SJSA1 (cell line): ENCODE measurements at places on chromosomes 7 and 10. TPM values are rescaled to one million over a fixed set of nuclear protein-coding genes. Genes with fewer than 3 reads are reported as not detected.

DNA sequence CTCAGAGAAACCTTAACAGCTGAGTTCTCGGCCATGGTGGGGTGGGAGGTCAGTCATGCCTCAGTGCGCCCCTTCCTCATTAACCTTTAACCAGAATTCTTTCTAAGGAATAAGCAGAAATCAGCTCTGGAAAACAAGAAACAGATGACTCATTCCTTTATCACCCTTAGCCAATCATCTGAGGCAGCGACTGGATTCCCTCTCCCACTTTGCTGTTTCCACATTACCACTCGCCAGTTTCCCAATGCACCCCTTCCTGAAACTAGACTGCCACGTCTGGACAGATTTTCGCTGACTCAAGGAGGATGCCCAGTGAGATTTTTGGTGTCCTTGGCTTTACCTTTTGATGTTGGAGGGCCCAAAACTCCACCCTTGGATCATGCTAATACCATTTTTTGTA is 223.8 kb downstream of the PLXDC2 start:
- no peak for DNase-seq

DNA sequence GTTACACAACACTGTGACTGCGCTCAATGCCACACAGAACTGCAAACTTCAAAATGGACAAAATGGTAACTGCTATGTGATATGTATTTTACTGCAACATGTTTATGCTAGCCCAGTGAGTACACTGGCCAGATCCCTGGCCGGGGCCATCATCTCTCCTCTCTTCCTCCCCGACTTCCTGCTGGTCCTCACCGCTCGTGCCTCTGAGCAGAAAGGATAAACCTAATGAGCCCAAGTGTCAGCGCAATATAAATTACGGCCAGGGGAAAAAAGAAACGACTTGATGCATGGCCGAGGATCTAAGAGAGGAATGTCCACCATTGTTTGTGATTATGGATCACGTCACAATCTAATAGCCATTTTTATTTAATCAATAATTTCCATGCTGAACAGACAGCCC is 225.2 kb downstream of the GLI3 start:
- DNase-seq: no peak

GRCh38 chr10:118471863-118472262 is 123.6 kb downstream of the PRLHR start:
- DNase-seq: peak; percentile 51

DNA sequence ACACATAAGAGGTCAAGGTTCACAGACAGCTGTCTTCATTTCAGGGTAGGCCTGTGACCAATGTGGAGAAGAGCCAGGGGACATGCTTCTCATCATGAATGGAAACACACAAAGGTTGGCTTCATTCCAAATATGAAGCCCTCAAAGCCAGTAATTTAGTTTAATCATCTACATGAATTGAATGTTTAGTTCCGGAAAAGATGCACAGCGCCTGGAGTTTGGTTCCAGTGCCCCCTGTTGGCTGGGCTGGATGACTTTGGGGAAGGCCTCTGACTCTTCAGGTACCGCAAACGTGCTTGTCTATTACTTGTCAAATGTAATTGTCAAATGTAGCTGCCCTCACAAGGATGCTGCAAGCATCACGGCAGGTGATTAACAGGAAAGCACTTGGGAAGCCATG is 130.7 kb downstream of the ADRA2A start:
- DNase-seq: no peak

DNA sequence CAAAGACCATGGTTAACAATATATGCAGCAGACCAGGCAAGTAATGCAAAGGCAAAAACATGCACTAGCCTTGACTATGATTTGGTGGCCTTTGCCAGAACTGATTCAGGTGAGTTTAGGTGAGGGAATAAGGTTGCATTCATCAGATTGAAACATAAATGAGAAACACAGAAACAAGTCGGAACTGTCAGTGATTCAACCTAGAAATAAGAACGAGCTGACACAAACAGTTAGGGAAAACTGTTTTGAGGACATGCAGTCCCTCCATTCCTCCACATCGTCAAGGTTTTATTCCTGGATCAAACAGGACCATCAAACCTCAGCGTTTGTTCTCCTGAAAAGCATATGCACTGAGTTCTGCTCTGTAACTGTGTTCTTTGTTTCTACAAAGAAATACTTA is 1.8 kb downstream of the ZNF248 start:
- DNase-seq: no peak

- no peak for DNase-seq
These were observed 18.8 kb downstream of the VSIR start for GRCh38 chr10:71754562-71754961.

DNA sequence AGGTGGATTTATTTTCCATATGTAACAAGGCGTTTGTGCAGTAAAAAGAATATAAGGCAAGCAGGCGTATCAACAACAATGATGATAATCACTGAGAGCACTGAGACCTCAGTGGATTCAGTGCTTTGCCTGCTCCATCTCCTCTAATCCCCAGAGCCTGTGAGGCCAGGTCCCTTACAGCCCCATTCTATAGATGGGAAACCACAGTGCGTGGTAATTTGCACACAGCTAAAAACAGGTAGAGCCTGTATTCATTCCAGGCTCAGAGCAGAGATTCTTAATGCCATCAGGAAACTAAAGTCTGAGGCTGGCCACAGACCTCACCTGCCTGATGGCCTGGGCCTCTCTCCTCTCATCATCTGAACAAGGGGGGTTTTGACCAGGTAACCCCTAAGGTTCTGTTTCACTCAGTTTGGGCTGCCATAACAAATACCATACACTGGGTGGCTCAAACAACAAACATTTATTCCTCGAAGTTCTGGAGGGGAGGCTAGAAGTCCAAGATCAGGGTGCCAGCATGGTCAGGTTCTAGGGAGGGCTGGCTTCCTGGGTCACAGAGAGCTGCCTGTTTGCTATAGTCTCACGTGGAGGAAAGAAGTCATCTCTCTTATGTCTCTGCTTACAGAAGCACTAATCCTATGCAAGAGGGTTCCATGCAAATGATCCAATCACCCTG is 10.3 kb upstream of the RASSF4 start:
- no peak for DNase-seq

GRCh38 chr7:118626739-118627138 is 402.2 kb downstream of the ANKRD7 start:
- DNase-seq: no peak

- no peak for DNase-seq
These were observed 163.2 kb downstream of the TCF7L2 start for GRCh38 chr10:113113241-113113640.

DNA sequence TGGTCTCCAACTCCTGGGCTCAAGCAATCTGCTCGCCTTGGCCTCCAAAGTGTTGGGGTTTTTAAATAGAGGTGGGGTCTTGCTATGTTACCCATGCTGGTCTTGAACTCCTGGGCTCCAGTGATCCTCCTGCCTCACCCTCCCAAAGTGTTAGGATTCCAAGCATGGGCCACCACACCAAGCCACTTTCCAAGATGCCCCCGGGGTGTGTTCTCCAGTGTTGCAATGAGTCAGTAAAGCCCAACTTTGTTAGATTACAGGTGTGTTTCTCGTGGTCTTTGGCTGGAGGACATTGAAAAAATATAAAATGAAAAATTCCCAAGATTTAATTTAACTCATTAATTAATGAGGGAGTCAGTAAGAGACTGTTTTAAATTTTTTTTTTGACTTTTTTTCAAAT is 29.2 kb downstream of the TACR2 start:
- DNase-seq: no peak

GRCh38 chr10:13233358-13233757 is 816 bp downstream of the UCMA start:
- no peak for DNase-seq

DNA sequence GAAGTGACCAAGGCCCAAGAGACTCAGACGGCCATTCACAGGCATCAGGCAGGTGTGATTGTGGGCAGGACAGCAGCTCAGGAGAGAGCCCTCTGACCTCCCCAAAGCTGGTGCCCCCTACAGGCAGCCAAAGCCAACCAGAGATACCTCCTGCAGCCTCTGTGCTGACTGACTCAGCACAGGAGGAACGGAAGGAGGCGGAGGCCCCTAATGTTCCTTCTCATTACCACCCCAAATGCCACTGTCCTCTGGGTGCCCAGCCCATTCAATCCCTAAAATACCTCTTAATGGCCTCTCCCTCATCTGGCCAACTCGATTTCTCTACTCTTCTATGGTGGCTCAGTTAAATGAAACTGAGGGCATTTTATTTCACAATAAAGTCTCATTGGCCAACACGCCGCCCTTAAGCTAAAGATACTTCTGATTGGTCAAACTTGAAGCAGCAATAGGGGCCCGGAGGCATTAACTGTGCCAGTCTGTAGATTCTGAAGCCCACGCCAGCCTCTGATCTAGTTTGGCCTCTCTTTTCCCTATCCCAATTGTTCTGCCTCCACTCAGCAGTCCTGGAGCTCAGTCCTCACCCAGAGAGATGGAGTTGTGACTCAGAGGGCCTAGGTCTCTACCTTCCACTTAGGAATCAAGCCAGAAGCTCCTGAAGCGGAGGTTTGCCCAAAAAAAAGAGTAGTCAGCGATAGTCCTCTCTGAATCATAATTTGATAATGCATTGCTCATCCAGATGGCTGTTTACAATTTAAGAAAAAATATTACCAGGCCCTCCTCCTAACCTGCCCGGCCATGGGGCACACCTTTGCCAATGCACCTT is 1.2 kb downstream of the CYREN start:
- peak; percentile 34 for DNase-seq

- DNase-seq: peak; percentile 69
These were observed 254.3 kb upstream of the CACNA2D1 start for GRCh38 chr7:82697897-82698296.

DNA sequence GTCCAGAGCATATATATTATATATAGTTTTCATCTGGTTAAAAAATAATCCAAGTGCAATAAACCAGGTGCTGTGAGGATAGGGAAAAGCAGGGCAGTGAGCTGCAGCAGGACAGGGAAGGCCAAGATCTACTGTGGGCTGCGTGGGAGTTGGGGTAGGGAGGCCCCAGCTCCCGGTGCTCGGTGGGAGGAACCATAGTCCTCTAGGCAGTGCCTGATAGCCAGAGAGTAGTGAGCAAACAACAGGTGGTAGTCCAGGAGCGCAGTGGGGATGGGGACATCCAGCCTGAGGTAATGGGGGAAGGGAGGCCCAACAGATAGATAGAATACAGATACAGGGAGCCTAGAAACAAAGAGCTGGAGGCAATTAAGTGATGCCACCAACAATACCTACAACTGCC is 4.1 kb upstream of the BMPR1A start:
- DNase-seq: no peak

- DNase-seq: no peak
These were observed 13.1 kb upstream of the IMPDH1 start for GRCh38 chr7:128422842-128423241.

- DNase-seq: no peak
These were observed 218.7 kb downstream of the ABCA13 start for GRCh38 chr7:48389977-48390376.

DNA sequence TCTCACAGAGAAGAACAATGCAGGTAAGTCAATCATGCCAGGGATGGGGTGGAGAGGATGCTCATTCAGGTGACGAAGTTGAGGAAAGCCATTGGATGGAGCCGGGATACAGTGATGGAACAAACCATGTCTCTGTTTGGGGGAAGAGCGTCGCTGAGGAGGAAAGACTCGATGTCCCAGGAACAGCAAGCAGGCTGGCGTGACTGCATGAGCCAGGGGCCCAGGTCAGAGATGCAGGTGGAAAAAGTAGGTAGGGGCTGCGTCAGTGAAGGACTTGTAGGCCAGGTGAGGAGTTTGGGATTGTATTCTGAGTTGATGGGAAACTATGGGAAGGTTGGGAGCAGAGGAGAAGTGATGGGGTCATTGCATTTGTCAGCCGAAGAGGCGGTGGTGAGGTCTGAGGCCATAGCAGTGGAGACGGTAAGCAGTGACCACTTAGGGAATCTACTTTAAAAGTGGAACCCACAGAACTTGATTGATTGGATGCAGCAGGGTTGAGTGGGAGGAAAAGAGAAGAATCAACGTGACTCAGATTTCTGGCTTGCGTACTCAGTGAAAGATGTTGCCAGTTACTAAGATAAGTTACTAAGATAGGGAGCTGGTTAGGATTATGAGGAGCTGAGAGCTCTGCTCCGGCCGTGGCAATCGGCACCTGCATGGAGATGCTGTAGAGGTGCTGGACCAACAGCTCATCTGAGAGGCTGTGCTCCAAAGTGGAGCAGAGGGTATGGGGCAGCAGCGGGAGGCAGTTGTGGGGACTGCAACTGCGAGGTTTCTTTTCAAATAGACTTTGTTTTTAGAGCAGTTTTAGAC is 12.5 kb upstream of the IL2RA start:
- no peak for DNase-seq

DNA sequence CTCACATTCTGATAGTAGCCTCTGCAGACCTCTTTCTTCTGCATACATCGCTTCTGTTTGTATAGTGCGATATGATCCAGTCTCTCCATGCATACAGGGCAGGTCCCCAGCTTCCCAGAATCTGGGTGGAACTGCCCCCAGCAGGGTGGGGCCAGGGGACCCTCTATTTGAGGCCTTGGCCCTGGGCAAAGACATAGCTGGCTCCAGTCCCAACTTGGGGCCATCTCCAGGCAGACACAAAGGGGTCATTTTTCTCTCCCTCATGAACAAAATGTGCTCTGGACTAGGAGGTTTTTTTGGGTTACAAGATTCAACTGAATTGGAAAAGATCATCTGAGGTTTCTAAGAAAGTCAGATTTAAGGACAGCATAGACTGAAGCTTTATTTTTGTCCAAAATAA is 21.1 kb upstream of the HSPA12A start:
- no peak for DNase-seq

GRCh38 chr7:124462249-124462648 is 303.3 kb downstream of the GPR37 start:
- DNase-seq: no peak

DNA sequence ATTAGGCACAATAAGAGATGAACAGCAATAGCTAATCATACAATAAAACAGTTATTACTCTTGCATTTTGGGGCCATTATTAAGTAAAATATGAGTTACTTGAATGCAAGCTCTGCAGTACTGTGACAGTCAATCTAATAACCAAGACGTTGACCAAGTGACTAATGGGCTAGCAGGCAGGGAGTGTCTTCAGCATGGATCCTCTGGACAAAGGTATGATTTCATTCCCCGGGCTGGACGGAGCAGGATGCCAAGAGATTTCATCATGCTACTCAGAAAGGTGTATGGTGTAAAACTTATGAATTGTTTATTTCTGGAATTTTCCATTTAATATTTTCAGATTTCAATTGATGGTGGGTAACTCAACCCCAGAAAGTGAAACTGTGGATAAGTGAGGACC is 80.9 kb downstream of the SHH start:
- no peak for DNase-seq

The FOXI2 gene
- total RNA-seq: not detected in 2 replicates

The MSMB gene
- total RNA-seq: not detected in 2 replicates

The PDK4 gene
- total RNA-seq: not detected in 2 replicates

The TAC1 gene
- not detected in 2 replicates for total RNA-seq

The SUN3 gene
- total RNA-seq: 17.0 and 24.4 TPM in 2 replicates

The ADAMTS14 gene
- 0.66 and 1.2 TPM in 2 replicates for total RNA-seq

The ITIH2 gene
- not detected in 2 replicates for total RNA-seq

The IFIT1B gene
- total RNA-seq: not detected in 2 replicates

The NCF1 gene
- not detected in 2 replicates for total RNA-seq
